A375 (cell line): ENCODE measurements at places on chromosomes 5 and 9. TPM values are rescaled to one million over a fixed set of nuclear protein-coding genes. Genes with fewer than 3 reads are reported as not detected.

IL3 gene
- not detected in 2 replicates for total RNA-seq

ZNF474 gene
- total RNA-seq: 0.05 TPM in 1 of 2 replicates, not detected in the other

MARCHF3 gene
- total RNA-seq: 0.27 and 0.83 TPM in 2 replicates

IFNK gene
- not detected in 2 replicates for total RNA-seq

PCDHA4 gene
- total RNA-seq: 2.4 and 3.2 TPM in 2 replicates

CDC42SE2 gene
- total RNA-seq: 12.5 and 18.2 TPM in 2 replicates

SLC34A3 gene
- not detected in 2 replicates for total RNA-seq

C5orf46 gene
- 0.60 TPM in 1 of 2 replicates, not detected in the other for total RNA-seq

FBXO10 gene
- 4.5 and 8.5 TPM in 2 replicates for total RNA-seq

C5orf34 gene
- total RNA-seq: 7.1 and 8.7 TPM in 2 replicates

BRD3 gene
- total RNA-seq: 8.0 and 9.8 TPM in 2 replicates

PIP5K1B gene
- total RNA-seq: 0.19 TPM in 1 of 2 replicates, not detected in the other

ACTBL2 gene
- total RNA-seq: 0.26 and 0.56 TPM in 2 replicates

FLT4 gene
- 0.03 and 3.7 TPM in 2 replicates for total RNA-seq

STING1 gene
- 26.6 and 32.8 TPM in 2 replicates for total RNA-seq

GRM6 gene
- not detected in 2 replicates for total RNA-seq

PCDHB8 gene
- 6.5 and 6.6 TPM in 2 replicates for total RNA-seq

PHYHD1 gene
- not detected in 2 replicates for total RNA-seq

OTP gene
- not detected in 2 replicates for total RNA-seq

SPATA31A3 gene
- total RNA-seq: 0.05 TPM in 1 of 2 replicates, not detected in the other

SPEF2 gene
- 5.5 and 7.5 TPM in 2 replicates for total RNA-seq

CDKN2B gene
- not detected in 2 replicates for total RNA-seq
